ENCODE measurements at places on chromosomes 1 and 21.

DNA sequence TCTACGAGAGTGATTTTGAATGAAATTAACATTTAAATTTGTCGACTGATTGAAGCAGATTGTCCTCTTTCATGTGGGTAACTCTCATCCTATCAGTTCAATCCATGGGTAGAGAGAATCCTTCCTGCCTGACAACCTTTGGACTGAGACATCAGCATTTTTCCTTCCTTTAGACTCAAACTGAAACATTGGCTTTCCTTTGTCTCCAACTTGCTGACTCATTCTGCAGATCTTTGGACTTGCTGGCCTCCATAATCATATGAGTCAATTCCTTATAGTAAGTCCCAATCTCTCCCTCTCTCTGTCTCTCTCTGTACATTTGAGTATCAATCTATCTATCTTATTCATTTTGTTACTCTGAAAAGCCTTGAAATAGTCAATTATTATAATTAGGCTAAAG, 416.7 kb downstream of the LRRIQ3 start:
- DNase-seq, result no peak

DNA sequence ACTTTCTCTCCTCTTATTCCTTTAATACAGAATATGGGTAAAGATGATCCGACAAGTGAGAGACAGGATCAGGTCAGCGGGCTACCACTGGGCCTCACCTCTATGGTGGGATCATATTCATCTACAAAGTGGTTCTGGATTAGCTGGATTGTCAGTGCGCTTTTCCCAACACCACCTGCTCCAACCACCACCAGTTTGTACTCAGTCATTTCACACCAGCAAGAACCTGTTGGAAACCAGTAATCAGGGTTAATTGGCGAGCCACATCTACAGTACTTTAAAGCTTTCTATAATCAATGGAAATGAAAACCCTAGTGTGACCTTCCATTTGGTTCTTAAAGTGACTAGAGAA, 643 bp downstream of the NRAS start:
- no peak for DNase-seq

DNA sequence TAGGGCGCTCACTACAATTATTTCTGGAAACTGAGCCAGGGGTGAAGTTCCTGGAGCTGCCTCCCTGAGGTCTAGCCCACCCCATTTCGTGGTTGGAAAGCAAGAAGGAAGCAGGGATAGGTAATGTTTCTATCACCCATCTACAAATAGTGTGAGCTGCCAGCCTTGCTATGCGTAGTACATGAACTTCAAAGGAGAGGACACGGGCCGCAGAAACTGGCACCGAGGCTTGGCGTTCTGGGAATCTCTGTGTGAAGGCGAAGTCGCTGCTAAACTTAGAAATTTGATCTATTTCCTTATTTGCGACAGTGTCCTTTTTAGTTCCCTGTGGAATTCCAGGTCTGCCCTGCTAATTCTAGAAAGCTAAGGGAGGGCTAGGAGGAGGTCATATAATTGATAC, 49.6 kb upstream of the NTPCR start:
- DNase-seq, result no peak

GRCh38 chr1:55040933-55041494, 1.7 kb downstream of the PCSK9 start:
- no peak for DNase-seq

GRCh38 chr1:191709215-191709614, 449.0 kb upstream of the RGS18 start:
- no peak for DNase-seq

DNA sequence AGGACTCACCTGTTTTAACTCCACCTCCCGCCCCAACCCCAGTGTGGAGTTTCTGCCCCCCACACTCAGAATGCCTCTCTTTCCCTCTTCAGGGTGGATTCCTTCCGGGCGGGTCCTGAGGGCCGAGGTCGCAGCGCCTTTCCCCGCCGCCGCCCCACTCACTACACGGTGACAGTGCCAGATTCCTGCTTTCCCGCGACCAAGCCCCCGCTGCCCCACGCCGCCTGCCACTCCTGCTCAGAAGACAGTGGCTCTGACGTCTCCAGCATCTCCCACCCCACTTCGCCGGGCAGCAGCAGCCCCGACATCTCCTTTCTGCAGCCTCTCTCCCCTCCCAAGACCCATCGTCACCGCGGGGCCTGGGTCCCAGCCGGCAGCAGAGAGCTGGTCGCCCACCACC, 16.7 kb downstream of the INAVA start:
- DNase-seq, result no peak

GRCh38 chr1:93078638-93078985, 471 bp upstream of the MTF2 start:
- DNase-seq, result no peak

GRCh38 chr1:10714337-10715114, 81.9 kb downstream of the CASZ1 start:
- DNase-seq, result no peak

DNA sequence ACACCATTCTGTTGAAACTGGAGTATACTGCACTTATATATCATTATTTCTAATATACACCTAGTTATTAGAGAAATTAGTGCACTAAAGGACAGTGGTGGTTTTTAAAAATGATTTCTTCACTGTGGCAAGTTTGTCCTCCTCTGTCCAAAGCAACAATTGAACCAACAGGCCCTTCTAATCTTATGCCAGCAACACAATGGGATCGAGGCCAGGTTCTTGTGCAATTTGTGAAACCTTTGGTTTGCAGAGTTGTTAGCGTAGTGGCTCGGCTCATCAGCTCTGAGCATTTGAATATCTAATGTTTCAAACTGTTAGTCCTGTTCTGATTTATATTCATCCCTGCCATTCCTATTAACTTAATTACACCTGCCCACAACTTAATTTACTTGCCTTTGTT, 9.9 kb upstream of the LRRC39 start:
- no peak for DNase-seq

DNA sequence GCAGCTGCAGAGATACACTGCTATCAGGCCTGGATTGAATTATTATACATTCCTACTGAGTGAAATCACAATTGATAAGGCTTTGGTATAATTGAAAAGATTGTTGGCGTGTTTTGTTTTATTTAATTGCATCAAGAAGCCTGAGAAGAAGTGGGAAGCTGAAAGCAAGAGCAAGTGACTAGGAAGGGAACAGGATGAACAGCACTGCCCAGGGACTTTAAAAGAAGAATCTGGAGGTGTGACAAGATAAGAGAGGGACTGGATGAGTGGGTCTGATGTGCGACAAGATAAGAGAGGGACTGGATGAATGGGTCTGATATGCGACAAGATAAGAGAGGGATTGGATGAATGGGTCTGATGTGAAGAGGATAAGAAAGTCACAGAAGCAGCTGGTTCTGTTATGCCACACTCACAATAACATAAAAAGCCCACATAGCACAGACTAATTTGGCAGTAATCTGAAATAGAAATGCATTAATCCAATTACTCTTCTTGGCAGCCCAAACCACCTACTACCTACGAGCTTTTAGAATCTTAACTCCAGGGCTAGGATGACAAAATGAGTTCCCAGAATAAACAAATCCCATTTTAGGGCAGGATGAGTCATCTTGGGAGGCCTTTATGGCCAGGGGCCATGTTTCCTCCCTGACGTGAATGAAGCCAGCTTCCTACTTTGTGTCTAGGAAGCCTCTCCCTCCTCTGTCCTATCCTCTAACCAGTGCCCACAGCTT, 129.7 kb downstream of the DUSP10 start:
- no peak for DNase-seq

- no peak for DNase-seq
Observed at GRCh38 chr1:97960470-97960869, 39.6 kb upstream of the DPYD start.

GRCh38 chr1:107786203-107786845, 178.7 kb downstream of the VAV3 start:
- no peak for DNase-seq

GRCh38 chr21:46322351-46323226, 1.1 kb downstream of the C21orf58 start:
- peak; percentile 41 for DNase-seq

DNA sequence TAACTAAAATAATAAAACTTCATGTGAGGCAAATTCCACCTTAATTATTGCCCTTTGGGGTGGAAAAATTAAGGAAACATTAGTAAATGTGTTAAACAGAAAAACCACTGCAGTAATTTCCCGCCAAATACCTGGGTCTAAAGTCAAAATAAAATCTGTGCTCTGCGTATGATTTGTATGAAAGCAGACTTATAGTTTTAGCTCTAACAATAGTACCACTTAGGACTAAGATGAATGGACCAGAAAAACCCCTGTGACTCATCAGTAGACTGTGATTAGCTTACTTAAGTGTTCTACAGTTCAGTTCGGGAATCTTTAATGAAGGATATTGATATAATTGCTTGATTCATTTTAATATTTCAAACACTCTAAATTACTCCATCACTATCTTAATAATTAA, 23.3 kb upstream of the C1orf105 start:
- no peak for DNase-seq

DNA sequence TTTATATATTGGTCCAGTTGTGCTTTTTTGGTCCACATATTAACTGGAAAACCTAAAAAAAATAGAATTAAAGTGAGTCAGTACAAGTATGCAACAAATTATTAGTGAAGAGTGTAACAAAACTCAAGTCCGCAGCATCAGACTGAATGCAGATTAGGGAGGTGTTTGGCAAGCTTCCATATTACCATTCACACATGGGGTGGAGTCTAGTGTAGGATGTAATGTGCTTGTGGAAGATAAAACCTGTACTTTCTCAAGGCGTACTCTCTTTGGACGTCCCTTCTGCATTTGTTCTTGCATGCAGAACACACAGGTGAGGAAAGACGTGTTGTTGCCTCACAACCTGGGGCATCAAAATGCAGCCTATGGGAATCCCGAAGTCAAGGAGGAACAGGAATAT, 668.7 kb downstream of the MRPL39 start:
- no peak for DNase-seq

- no peak for DNase-seq
Observed at GRCh38 chr1:110259770-110260169, 49.7 kb downstream of the KCNC4 start.

- peak; percentile 89 for DNase-seq
Observed at GRCh38 chr1:182084487-182085316, 23.2 kb upstream of the ZNF648 start.

- DNase-seq, result no peak
Observed at GRCh38 chr1:11774753-11775152, 12.8 kb downstream of the C1orf167 start.

GRCh38 chr1:179818743-179819173, 58.8 kb downstream of the TOR1AIP2 start:
- no peak for DNase-seq

DNA sequence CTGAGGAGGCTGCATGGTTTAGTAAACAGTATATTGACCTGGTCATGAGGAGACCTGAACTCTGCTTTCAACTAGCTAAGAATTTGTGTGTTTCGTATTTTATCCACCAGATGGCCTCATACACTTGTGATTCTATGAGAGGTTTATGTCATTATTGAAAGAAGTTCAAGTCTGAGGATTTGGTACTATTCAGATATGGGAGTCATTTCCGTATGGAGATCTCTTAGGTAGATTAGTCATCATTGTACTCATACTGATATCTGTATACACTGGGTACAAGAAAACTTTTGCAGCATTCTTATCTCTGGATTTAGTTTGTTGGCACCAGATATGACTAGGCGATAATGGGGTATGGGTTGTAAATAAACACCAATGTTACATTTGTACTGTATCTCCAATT, 26.6 kb downstream of the ATF6 start:
- no peak for DNase-seq

DNA sequence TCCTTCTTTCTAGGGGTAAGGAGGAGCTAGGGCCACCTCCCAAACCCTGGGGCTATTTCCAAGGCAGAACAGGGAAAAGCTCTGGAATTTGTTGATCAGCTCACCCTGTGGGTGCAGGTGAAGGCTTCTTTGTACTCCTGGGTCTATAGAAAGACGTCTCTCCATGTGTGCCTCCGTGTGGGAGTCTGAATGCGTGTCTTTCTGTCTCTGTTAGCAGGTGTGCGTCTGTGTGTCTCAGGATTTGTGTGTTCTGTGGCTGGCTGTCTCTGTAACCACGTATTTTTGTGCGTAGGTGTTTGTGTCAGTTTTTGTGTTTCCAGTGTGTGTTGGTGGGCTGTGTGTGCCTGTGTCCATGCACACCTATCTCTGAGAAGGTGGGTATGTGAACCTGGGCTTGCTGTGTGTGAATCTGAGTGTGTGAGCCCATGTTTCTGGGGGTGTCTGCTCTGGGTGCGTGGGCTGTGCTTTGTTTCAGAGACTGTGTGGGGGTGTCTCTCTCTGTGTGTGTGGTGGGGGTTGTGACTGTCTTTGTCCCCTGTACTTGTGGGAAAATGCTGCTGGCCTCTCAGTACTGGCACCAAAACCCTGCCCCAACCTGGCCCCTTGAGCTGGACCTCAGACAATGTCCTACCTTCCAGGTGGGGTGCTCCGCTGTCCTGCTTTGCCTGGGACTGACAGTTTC, 12.7 kb upstream of the ETV3L start:
- no peak for DNase-seq

GRCh38 chr1:47688461-47689296, 250.8 kb downstream of the FOXD2 start:
- DNase-seq, result no peak

DNA sequence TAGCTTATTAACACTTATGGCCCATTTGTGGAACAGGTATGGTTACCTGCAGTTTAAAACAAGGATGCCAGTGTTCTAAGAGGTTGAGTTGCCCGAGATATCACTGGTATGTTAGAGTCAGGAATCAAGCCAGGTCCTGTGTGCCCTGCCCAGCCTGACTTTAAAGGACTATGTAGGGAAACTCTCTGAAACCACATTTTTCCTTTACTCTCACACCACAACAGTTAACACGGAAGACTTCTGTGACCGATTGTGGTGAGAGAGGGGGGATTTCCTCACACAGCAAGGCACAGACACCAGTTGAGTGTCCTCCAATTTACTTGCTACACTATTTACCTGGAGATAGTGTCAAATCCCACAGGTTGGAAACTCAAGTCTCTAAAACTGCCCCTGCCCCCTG, 47.8 kb downstream of the UCK2 start:
- DNase-seq, result no peak

DNA sequence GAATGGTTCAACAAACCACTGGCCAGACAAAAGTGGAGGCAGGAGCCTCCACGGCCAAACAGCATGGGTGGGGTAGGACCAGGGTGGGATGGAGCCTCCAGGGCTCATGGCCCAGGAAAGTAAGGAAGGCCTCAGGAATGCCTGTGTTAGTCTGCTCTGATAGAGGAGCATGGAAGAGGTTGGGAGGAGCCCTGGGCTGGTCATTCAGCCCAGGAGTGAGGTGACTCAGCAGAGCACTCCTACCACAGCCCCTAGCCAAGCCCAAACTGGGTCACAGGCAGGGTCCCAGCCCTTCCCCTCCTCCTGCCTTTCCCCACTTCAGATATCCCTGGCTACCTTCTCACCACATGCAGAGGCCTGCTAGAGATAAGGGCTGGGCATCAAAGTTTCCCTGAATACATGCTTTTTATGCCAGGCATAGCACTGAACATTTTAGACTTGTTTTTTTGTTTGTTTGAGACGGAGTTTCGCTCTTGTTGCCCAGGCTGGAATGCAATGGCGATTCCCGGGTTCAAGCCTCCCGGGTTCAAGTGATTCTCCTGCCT, 3.1 kb upstream of the SHISA4 start:
- DNase-seq, result no peak

DNA sequence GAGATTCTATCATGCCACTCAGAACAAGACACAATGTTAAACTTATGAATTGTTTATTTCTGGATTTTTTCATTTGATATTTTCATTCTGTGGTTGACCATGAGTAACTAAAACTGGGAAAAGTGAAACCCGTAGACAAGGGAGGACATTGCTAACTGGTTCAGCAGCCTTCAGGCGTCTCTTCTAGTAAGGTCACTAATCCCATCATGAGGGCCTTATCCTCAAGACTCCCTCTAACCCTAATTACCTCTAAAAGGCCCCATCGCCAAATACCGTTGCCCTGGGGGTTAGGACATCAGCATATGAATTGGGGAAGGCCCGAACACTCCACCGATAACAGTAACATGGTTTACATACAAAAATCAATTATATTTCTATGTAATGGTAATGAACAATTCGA, 247.6 kb downstream of the TM2D1 start:
- no peak for DNase-seq

Data from activated T-cell treated with anti-CD3 and anti-CD28 coated beads, Interleukin-2, amount 50 U/mL, for 48 hours (primary cell).